ENCODE measurements at places on chromosomes 3 and 15.

GRCh38 chr3:37620071-37620635 is 241.5 kb upstream of the CTDSPL start:
- DNase-seq = no peak

DNA sequence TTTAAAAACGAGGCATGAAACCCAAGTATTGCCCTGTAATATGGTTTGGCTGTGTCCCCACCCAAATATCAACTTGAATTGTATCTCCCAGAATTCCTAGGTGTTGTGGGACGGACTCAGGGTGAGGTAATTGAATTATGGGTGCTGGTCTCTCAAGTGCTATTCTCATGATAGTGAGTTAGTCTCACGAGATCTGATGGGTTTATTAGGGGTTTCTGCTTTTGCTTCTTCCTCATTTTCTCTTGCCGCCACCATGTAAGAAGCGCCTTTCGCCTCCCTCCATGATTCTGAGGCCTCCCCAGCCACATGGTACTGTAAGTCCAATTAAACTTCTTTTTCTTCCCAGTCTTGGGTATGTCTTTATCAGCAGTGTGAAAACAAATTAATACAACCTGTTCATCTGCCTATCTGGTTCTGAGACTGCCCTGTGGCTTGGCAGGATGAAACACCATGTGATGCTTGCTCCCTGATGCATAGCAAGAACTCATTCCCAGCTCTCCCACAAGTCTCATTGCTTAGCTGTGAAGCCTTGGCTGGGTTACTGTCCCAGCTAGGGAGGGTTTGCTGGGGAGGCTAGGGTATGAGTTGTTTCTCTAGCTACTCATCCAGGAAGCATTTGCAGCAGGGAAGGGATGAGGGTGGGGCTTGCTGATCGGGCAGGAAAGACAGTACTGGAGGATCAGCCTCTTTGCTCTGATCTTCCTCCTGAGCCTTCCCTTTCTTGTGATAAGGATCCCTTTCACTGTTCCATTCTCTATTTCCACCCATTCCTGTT is 3.7 kb upstream of the SQOR start:
- no peak for DNase-seq

DNA sequence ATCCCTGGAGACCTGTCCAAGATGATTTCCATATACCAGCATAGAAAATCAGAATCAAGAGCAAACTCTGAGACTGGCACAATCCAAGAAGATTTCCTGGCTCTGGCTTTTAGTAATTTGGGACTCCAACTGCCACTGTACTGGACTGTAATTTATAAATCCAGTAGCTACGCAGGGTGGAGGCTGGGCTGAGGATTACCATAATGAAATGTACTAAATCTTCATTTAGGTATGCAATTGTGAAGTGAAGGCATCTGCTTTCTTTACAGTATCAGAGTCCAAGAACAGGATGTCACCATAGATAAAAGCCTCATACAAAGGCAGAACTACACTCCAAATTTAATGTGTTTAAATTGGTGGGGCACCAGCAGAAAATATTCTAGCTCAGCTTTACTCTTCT is 46.5 kb downstream of the TMEM39A start:
- DNase-seq = no peak

GRCh38 chr3:30199096-30199759 is 407.2 kb upstream of the TGFBR2 start:
- DNase-seq = peak; percentile 49

- DNase-seq = peak; percentile 67
Measured at GRCh38 chr3:42080453-42080872, 10.7 kb upstream of the TRAK1 start.

- no peak for DNase-seq
Measured at GRCh38 chr3:159726231-159726964, 262.2 kb upstream of the IL12A start.

DNA sequence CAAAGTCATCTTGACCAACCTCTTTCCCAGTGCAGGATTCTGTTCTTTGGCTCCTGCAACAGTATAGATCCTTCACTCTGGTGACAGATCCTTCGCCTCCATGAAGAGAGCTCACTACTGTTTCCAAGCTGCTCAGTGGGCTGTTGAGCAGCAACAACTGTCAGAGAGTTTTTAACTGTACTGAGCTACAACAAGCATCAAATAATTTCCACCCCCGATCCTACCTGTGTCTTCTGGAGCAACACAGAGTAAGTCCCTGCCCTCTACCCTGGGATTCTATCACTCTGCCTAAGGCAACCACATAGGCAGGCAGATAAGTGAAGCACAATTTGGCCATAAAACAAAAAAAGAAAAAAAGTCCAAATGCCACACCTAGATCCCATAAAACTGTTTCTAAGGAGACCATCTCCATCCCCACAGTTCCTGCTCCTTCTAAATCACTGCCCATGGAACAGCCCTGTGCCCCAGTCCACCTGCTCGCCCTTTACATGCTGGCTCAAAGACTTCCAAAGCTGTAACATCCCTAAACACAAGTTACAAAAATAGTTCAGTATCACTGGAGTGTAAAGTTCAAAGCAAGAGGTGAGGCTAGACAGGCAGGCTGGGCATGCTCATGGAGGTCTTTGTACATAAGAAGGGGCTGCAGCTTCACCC is 37.8 kb upstream of the ANPEP start:
- no peak for DNase-seq

- DNase-seq = no peak
Measured at GRCh38 chr3:4995500-4996053, 16.3 kb downstream of the BHLHE40 start.

DNA sequence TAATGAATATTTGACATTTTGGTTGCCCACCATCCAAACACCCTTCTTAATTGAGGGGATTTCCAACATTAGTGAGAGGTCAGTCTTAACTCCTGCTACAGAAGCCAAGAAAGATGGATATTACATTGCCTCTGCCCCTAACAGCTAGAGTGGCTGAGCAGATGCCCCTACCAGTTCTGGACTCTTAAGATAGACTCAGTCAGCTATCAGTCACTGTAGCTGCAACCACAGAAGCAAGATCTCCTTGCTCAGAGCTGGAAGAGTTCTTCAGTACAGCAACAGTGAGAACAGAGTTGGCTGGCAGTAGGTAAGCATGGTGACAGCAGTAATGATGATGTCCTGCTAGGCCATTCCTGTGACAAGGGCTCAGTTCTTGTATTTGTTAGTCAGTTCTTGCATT is 29.4 kb upstream of the TNFSF10 start:
- no peak for DNase-seq

DNA sequence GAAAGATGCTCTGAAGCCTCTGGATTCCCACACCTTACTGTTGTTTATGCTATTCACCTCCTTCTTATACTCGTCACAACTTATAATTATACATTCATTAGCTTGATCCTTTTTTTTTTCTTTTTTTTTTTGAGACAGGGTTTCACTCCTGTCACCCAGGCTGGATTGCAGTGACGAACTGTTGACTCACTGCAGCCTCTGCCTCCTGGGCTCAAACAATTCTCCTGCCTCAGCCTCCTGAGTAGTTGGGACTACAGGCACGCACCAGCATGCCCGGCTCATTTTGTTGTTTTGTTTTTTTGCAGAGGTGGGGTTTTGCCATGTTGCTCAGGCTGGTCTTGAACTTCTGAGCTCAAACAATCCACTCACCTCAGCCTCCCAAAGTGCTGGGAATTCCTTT is 143.6 kb downstream of the PLCL2 start:
- DNase-seq = no peak

- DNase-seq = no peak
Measured at GRCh38 chr15:39403640-39404117, 177.2 kb upstream of the THBS1 start.

- DNase-seq = no peak
Measured at GRCh38 chr3:152084441-152085158, 184.1 kb upstream of the MBNL1 start.

GRCh38 chr15:68464448-68465090 is 32.6 kb upstream of the ITGA11 start:
- DNase-seq = no peak

- no peak for DNase-seq
Measured at GRCh38 chr15:95520511-95520910, 810.0 kb upstream of the NR2F2 start.

DNA sequence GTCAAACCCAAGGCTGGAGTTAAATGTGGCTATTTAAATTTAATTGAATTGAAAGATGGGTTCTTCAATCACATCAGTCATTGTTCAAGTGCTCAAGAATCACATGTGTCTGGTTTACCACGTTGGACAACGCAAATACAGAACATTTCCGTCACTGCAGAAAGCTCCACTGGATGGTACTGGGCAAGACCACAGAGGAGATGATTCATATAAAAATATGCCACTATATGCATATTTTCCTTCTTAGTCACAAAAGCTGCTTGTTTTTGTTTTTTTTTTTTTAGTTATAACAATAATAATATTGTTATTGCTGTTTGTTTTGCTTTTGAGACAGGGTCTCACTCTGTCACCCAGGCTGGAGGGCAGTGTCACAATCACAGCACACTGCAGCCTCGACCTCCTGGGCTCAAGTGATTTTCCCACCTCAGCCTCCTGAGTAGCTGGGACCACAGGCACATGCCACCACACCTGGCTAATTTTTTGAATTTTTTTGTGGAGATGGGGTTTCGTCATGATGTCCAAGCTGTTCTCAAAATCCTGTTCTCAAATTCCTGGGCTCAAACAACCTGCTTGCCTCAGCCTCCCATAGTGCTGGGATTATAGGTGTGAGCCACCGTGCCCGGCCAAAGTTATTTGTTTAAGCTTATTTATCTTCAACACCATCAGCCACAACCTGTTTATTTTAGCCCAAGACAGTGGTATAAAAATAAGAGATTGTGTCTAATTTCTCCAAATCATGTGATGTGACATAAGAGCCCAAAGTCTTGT is 19.4 kb downstream of the RTP3 start:
- no peak for DNase-seq

GRCh38 chr3:47896736-47897135 is 93.8 kb downstream of the DHX30 start:
- DNase-seq = no peak

- peak; percentile 58 for DNase-seq
Measured at GRCh38 chr15:79185199-79185598, 94.6 kb upstream of the RASGRF1 start.

DNA sequence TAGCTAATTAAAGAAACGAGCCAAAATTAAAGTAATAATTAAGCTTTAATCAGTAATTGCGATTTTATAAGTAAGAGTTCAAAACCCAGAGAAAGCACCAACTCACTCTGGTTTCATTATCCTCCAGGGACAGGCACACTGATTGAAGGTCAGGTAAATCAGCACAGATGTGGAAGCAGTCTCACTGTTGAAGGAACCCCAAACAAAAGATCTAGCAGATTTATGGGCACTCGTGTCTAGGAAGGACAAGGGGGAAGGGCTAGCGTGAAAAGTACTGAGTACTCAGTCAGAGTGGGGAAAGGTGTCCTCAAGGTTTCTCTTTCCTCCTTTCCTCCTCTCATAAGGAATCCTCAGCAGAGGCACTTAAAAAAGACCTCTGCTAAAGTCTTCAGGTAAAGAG is 320.1 kb downstream of the PYDC2 start:
- DNase-seq = no peak

DNA sequence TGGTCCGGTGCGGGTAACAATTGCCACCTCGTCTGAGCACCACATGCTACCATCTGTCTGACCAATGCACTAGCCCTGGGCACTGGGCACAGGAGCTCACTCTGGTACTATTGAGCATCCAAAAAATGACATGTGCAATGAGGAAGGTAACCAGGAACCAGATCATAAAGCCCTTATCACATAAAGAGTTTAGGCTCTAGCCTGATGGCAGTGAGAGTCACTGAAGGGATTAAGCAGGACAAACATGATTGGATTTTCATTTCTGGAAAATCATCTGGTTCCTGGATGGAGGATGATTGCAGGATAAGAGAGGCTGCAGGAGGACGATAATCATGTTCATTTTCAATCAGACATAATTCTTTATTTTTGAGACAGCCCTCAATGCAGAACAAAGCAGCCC is 12.4 kb downstream of the NDUFB4 start:
- no peak for DNase-seq

DNA sequence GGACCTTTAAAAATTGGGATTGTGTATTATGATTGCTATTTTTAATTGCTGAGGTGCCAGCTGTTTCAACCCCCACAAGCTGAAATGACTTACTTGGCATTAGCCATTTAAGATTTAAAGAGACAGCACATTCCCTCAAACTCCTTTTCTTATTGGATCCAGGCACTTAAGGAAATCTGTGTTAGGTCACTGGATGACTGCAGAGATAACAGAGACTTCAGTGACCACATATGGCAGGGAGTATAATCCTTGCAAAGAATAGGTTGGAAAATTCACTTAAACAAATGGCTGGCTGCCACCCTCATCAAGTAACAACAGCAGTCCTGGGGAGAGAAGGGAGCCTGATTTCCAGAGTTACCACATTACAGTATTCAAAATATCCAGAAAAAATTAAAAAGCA is 66.6 kb downstream of the SLMAP start:
- no peak for DNase-seq

DNA sequence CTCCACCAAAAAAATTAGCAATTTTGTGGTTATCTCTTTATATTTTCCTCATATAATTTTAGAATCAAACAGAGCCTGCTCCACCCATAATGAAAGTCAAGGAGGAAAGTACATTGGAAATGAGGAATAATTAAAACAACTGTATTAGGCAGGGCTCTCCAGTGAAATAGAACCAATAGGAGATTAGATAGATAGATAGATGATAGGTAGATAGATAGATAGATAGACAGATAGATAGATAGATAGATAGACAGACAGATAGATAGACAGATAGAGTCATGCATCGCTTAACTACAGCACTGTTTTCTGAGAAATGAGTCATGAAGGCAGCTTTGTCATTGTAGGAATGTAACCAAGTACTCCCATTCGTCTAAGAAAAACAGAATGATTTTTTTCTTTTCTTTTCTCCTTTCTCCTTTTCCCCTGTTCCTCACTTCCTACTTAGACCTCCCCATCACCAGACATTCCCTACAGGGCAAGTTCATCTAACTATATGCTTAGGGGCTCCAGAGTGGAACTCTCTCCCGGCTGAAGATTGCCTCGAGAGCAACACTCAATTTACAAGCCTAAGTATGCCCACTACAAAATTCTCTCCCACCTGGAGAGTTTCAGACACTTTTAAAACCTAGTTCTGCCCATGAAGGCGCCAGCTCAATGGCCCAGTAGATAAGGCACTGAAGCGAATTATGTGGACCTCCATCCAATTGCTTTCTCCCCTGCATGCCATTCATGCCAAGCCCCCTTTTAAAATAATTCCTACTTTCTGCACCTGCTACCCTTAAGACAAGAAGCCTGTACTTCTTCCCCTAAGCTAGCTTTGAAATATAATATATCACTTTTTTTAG is 53.3 kb upstream of the LIPC start:
- DNase-seq = no peak

DNA sequence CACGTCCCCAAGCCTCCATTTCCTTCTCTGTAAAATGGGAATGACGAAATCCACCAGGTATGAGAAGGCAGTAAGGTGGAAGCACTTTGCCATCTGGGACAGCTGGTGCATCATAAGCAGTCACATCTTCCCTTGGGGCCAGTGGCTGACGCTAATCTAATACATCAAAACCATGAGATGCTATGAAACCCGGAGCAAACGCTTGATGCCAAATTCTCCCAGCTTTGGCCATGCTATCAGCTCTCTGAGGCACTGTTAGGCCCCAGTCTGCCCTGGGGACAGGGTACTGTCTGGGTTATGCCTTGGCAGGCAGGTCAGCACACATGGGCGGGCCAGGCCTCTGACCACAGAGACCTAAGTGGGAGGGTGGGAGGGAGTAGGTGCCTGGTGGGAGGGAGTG is 66.1 kb downstream of the ADAMTS17 start:
- DNase-seq = no peak
